Purkinje cell (primary cell): ENCODE measurements at places on chromosomes 1 and 21. TPM values are rescaled to one million over a fixed set of nuclear protein-coding genes. Genes with fewer than 3 reads are reported as not detected.

Gene POGZ
- 11.5 and 22.1 TPM in 2 replicates for polyA plus RNA-seq

Gene KRTAP21-2
- polyA plus RNA-seq, result not detected in 2 replicates

Gene GNAT2
- polyA plus RNA-seq, result not detected in 2 replicates

Gene TRIM17
- 0.51 TPM in 1 of 2 replicates, not detected in the other for polyA plus RNA-seq

Gene SLC30A10
- 1.8 and 2.8 TPM in 2 replicates for polyA plus RNA-seq

Gene FNDC10
- polyA plus RNA-seq, result 1.5 and 1.9 TPM in 2 replicates

Gene PTPRF
- polyA plus RNA-seq, result 2.9 and 6.2 TPM in 2 replicates

Gene C1QTNF12
- not detected in 2 replicates for polyA plus RNA-seq

Gene ANKRD65
- polyA plus RNA-seq, result 0.24 TPM in 1 of 2 replicates, not detected in the other

Gene MPL
- polyA plus RNA-seq, result not detected in 2 replicates

Gene ATP1A2
- 60.5 and 65.4 TPM in 2 replicates for polyA plus RNA-seq

Gene RC3H1
- polyA plus RNA-seq, result 8.2 and 8.8 TPM in 2 replicates

Gene FAAH
- 8.6 and 8.9 TPM in 2 replicates for polyA plus RNA-seq

Gene F5
- 0.07 and 1.4 TPM in 2 replicates for polyA plus RNA-seq

Gene NGF
- 0.62 TPM in 1 of 2 replicates, not detected in the other for polyA plus RNA-seq

Gene KCNT2
- polyA plus RNA-seq, result 1.9 and 3.4 TPM in 2 replicates

Gene CCDC185
- polyA plus RNA-seq, result not detected in 2 replicates

Gene C1orf53
- 5.8 and 18.6 TPM in 2 replicates for polyA plus RNA-seq

Gene LIN28A
- polyA plus RNA-seq, result not detected in 2 replicates

Gene OR2M3
- polyA plus RNA-seq, result not detected in 2 replicates

Gene CELA2B
- polyA plus RNA-seq, result not detected in 2 replicates

Gene S100A9
- polyA plus RNA-seq, result not detected in 2 replicates

Gene DYNLT4
- polyA plus RNA-seq, result not detected in 2 replicates

Gene FMO3
- 1.9 TPM in 1 of 2 replicates, not detected in the other for polyA plus RNA-seq

Gene EPHB2
- polyA plus RNA-seq, result 2.3 and 2.5 TPM in 2 replicates

Gene UBE2G2
- 18.6 and 38.5 TPM in 2 replicates for polyA plus RNA-seq

Gene KRTAP27-1
- polyA plus RNA-seq, result not detected in 2 replicates

Gene RNPEP
- 1.8 and 4.9 TPM in 2 replicates for polyA plus RNA-seq

Gene INSRR
- not detected in 2 replicates for polyA plus RNA-seq

Gene FRRS1
- not detected in 2 replicates for polyA plus RNA-seq

Gene PRDM2
- polyA plus RNA-seq, result 30.7 and 36.0 TPM in 2 replicates

Gene S100B
- polyA plus RNA-seq, result 1,112 and 1,250 TPM in 2 replicates

Gene DCST2
- not detected in 2 replicates for polyA plus RNA-seq

Gene LCE3E
- not detected in 2 replicates for polyA plus RNA-seq

Gene OR10J1
- polyA plus RNA-seq, result not detected in 2 replicates

Gene PFKFB2
- 6.5 and 8.2 TPM in 2 replicates for polyA plus RNA-seq

Gene HEYL
- polyA plus RNA-seq, result not detected in 2 replicates

Gene MTR
- 3.5 and 4.2 TPM in 2 replicates for polyA plus RNA-seq

Gene C1orf87
- not detected in 2 replicates for polyA plus RNA-seq

Gene DCDC2B
- polyA plus RNA-seq, result not detected in 2 replicates

Gene ENTREP3
- polyA plus RNA-seq, result 8.9 and 11.0 TPM in 2 replicates
